ENCODE measurements at places on chromosomes 13 and 19. TPM values are rescaled to one million over a fixed set of nuclear protein-coding genes. Genes with fewer than 3 reads are reported as not detected.

MUC16 gene
- 2.1 TPM for total RNA-seq

SUGT1 gene
- 20.9 TPM for total RNA-seq

TYROBP gene
- 16.7 TPM for total RNA-seq

SLC8A2 gene
- 17.8 TPM for total RNA-seq

FAM216B gene
- not detected for total RNA-seq

CEACAM7 gene
- 1.8 TPM for total RNA-seq

C19orf33 gene
- total RNA-seq, result 4.1 TPM

GGN gene
- total RNA-seq, result 0.82 TPM

ZNF567 gene
- total RNA-seq, result 12.5 TPM

CLIP3 gene
- 14.1 TPM for total RNA-seq

CKAP2 gene
- total RNA-seq, result 8.2 TPM

F10 gene
- total RNA-seq, result 56.8 TPM

ARL11 gene
- total RNA-seq, result not detected

VSIG10L gene
- total RNA-seq, result 1.5 TPM

MAP4K1 gene
- total RNA-seq, result 4.5 TPM

RTBDN gene
- not detected for total RNA-seq

NAT14 gene
- 18.1 TPM for total RNA-seq

PSG3 gene
- not detected for total RNA-seq

PRR20D gene
- not detected for total RNA-seq

THSD8 gene
- not detected for total RNA-seq

PLEKHJ1 gene
- total RNA-seq, result 34.4 TPM

ZNRF4 gene
- not detected for total RNA-seq

Measured in uterus (tissue), 4 donors.